ENCODE measurements at places on chromosomes 7 and 10. TPM values are rescaled to one million over a fixed set of nuclear protein-coding genes. Genes with fewer than 3 reads are reported as not detected.

DNA sequence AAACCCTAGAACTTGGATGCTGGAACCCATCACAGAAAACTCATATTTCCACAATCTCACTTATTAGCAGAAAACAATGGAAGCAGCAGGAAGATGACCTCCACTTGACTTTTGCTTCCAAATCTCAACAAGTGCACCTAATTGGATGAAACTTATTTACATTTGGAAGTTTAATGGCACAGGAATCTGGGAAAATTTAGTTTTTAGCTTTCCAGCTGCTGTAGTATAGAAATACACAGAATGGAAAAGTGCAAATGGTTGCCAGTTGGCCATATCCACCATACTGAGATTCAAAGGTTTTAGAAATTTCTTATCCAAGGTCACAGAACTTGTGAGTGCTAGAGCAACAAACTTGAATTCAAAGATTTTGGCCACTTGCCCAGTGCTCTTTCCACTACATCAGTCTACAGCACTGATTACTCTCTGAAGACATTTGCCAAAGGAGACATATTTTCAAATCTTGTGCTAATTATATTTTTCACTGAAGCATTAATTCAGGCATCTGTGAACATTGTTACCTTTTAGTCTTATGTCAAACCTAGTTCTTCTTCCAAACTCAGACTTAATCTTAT lies 9.3 kb upstream of the AHR start:
- no peaks in the 10 kb centered on the region for H3K27me3 ChIP-seq
- no peaks in the 10 kb centered on the region for H3K4me1 ChIP-seq
- H3K4me3 ChIP-seq = no peak overlapping the region
- DNase-seq = no peak
- H3K36me3 ChIP-seq = no peaks in the 10 kb centered on the region

DNA sequence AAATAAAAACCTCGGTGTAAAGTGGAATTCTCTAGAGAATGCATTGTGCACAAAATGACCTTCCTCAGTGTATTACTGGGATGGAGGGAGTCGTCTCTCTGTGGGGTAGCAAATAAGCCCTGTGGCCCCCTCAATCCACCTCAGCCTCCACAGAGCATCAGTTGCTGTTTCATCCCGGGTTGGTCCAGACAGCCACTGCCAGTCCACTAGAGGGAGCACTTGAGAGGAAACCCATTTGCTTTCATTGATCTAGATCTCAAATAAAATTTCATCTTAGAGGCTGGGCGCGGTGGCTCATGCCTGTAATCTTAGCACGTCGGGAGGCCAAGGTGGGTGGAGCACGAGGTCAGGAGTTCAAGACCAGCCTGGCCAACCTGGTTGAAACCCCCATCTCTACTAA lies 1128.7 kb downstream of the CNTNAP2 start:
- H3K4me1 ChIP-seq = no peaks in the 10 kb centered on the region
- no peak overlapping the region for H3K27ac ChIP-seq
- H3K36me3 ChIP-seq = no peaks in the 10 kb centered on the region
- H3K4me3 ChIP-seq = no peak overlapping the region
- H3K27me3 ChIP-seq = no peaks in the 10 kb centered on the region

GRCh38 chr10:132413226-132414205 lies 16.5 kb downstream of the PWWP2B start:
- peaks cover 14% of the 10 kb centered on the region for H3K4me1 ChIP-seq
- H3K27ac ChIP-seq = no peak overlapping the region
- H3K36me3 ChIP-seq = no peaks in the 10 kb centered on the region
- H3K27me3 ChIP-seq = no peaks in the 10 kb centered on the region
- no peak overlapping the region for H3K4me3 ChIP-seq
- DNase-seq = no peak

SLC29A4 gene
- total RNA-seq = 12.4 TPM

MRPS24 gene
- 116 TPM for total RNA-seq

CCL26 gene
- 8.7 TPM for total RNA-seq

POM121L12 gene
- not detected for total RNA-seq

DNA sequence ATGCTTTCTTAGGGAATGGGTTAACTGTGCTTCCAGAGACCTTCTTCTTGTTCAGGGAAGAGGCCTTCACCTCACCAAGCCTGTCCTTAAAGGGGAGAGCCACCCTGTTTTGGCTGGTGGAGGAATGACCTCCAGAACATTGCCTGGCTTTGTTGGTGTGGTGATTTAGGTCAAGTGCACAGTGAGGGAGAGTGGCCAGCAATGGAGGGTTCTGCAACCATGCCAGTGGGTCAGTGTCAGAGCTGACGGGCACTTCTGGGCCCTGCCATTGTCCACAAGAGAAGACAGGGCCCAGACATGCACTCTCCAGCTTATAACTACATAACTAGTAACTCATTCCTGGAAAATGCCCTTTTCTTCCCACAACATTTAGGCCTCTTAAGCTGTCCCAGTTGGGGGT lies 238.5 kb upstream of the AKR1E2 start:
- no peak overlapping the region for H3K4me3 ChIP-seq
- no peaks in the 10 kb centered on the region for H3K4me1 ChIP-seq
- no peak overlapping the region for H3K27ac ChIP-seq
- DNase-seq = no peak
- H3K36me3 ChIP-seq = no peaks in the 10 kb centered on the region

DNA sequence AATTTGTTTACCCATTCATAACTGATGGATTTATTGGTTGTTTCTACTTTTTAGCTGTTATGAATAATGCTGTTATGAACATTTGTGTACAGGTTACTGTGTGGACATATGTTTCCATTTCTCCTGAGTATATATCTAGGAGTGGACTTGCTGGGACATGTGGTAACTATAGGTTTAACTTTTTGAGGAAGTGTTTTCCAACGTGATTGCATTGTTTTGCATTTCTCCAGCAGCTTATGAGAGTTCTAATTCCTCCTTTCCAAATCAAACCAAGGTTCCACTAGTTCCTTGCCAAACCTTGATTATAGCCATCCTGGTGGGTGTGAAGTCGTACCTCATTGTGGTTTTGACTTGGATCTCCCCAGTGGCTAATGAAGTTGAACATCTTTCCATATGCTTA lies 2.6 kb upstream of the PRF1 start:
- no peaks in the 10 kb centered on the region for H3K4me1 ChIP-seq
- H3K27me3 ChIP-seq = no peaks in the 10 kb centered on the region
- no peak for DNase-seq
- H3K4me3 ChIP-seq = no peak overlapping the region
- H3K27ac ChIP-seq = no peak overlapping the region
- H3K36me3 ChIP-seq = no peaks in the 10 kb centered on the region

LEP gene
- total RNA-seq = not detected

- no peak overlapping the region for H3K27ac ChIP-seq
- peaks cover 7% of the 10 kb centered on the region for H3K4me1 ChIP-seq
- H3K36me3 ChIP-seq = 0 out of 3 replicates have a peak, but pooled peaks cover 1% of the 10 kb centered on the region
- no peak overlapping the region for H3K4me3 ChIP-seq
- no peak for DNase-seq
These were observed 12.4 kb upstream of the SRRM3 start for GRCh38 chr7:76189276-76189675.

DNA sequence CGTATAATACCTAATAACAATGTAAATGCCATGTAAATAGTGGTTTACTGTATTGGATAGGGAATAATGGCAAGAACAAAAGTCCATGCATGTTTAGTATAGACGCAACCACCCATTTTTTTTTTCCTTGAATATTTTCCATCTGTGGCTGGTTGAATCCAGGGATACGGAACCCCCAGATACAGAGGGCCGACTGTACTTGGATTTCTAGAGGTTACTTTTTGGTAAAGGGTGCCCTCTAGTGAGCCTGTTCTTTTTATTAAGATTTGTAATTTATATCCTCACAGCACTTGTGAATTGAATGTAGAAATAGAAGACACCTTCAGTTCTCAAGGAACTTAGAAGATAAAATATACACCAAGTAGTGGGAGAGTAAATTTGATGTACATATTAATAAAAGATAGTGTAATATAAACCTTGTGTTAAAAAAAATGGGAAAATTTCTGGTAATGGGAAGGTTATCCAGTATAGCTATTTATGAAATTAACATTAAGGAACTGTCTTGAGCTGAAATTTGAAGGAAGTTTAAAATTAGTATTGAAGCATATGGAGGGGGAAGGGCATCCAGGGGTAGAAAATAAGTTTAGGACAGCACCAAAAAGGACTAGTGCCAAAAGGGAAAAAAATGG lies 32.0 kb downstream of the EXOC6 start:
- H3K4me3 ChIP-seq = no peak overlapping the region
- no peaks in the 10 kb centered on the region for H3K27me3 ChIP-seq
- no peak for DNase-seq
- no peaks in the 10 kb centered on the region for H3K4me1 ChIP-seq

GRCh38 chr7:158442260-158442659 lies 145.4 kb downstream of the PTPRN2 start:
- no peak overlapping the region for H3K27ac ChIP-seq
- peaks cover 7% of the 10 kb centered on the region for H3K4me1 ChIP-seq

COA1 gene
- 138 TPM for total RNA-seq

DNA sequence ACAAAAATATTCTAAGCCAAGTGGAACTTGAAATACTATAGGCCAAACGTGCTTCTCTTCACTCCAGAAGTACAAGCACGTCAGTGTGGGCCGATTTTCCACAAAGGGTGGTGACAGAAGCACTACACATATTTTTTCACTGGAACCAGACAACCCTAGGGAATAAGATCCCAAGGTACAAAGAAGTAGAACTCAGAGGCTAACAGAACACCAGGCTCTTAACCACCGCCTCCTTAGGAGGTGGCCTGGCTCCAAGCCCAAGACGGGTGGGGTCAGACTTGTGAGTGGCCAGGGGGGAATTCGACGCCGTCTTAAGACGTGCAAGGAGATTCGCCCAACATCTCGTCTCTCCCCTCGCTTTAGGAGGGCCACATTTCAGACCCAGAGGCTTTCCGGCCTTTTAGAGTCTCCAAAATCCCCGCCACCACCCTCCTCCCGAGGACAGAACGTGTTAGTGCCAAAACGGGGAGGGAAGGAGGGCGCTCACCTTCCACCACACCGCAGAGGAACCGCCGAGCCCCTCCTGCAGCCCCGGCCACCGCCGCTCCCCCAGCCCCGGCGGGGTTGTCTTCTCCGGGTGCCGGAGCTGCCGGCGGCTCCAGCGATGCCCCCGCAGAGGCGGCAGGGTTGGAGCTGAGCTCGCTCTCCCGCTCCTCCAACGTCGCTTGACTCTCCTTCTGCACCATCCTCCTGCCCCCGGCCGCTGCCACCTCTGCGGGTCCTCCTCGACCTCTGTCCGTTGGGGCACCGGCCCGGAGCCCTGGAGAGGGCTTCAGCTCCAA lies 716 bp downstream of the OGA start:
- H3K36me3 ChIP-seq = peaks cover 20% of the 10 kb centered on the region
- H3K4me3 ChIP-seq = peak overlapping the region; percentile 97
- H3K27me3 ChIP-seq = no peaks in the 10 kb centered on the region
- DNase-seq = peak; percentile 49

GRCh38 chr7:80039251-80039884 lies 95.3 kb upstream of the GNAI1 start:
- no peak overlapping the region for H3K27ac ChIP-seq
- H3K36me3 ChIP-seq = no peaks in the 10 kb centered on the region

DNA sequence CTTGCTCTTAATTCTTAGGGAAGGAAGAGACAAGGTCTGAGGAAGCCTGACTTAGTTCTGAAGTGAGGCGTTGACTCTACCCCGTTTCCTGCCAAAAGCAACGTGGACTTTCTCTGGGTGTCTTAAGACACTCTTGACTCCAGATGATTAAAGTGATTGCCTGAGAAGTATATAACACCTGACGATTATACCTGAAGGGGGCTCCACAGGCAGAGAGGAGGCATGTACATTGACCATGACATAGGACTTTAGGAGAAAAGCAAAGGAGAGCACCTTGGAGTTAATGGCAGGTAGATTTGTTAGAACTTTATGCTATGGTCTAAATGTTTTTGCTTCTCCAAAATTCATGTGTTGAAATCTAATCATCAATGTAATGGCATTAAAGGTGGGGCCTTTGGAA lies 15.9 kb downstream of the ITGB8 start:
- no peak overlapping the region for H3K4me3 ChIP-seq
- no peaks in the 10 kb centered on the region for H3K36me3 ChIP-seq
- H3K27ac ChIP-seq = no peak overlapping the region
- no peaks in the 10 kb centered on the region for H3K4me1 ChIP-seq
- DNase-seq = no peak

DNA sequence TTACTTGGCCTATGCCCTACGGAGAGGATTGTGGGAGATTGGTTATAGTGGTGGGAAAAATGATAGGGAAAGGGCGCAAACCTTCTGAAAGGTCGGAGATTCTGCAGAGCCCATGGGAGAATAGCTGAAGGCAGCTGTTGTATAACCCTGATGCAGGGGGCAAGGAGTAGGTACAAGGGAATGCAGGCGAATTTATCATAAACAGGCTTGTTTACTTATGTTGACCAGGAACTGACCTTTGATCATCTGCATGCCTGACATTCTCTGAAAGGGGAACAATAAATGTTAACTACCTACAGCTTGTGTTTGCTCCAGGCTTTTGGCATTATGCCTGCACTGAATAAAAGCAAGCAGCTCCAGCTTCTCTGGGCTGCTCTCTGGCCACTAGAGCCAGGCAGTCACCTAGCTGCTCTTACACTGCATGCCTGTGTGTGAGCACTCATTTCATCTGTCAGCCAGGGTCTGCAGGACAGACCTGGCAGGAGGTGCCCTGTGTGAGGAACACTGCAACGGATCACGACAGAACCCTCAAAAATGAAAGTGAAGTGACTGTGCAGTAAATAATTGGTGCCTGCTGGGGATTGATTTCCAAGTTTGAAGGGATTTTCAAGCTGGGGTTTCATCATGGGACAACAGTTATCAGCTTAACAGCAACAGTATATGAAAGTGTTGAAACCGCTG lies 31.1 kb upstream of the ABCA13 start:
- H3K27ac ChIP-seq = no peak overlapping the region
- H3K4me1 ChIP-seq = peaks cover 5% of the 10 kb centered on the region
- H3K27me3 ChIP-seq = no peaks in the 10 kb centered on the region
- H3K4me3 ChIP-seq = no peak overlapping the region

Measured in H9 (cell line).